Right ventricle myocardium inferior (tissue), 1 donor: ENCODE measurements at places on chromosomes 7 and 10.
A peak's percentile ranks its signal among the peaks of the same experiment; 100 is the strongest.

DNA sequence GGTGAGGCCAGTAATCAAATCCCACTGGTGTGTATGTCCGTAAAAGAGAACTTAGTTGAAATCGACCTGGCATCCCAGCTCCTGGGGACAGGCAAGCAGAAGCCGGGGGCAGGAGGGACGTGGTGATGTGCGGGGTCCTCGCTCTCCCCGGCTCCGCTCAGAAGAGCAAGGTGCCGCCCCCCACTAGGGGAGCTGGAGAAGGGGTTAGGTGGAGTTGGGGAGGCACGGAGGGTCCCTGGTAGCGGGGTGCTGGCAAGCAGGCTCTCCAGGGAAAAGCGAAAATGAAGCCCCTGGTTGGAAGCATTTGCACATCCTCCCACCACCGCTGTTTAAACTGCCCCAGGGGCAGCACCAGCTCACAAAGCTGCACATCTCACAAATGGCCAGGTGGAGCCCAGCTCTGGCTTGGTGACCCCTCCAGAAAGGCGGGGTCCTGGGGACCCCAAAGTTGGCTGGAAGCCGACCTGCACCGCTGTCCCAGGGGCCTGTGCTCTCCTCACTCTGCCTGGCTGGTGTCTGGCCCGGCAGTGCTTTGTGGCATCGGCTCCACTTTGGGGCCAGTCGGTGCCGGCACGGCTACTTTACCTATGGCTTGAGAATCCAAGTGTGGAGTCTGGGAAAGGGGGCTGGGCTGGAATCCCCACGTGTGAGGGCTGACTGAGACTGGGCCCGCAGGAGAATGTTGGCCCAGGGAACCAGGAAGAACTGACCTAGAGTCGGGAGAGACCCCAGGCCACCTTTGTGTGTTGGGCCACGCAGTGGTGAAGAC, 2.9 kb upstream of the CFAP46 start:
- DNase-seq, result peak; percentile 43

DNA sequence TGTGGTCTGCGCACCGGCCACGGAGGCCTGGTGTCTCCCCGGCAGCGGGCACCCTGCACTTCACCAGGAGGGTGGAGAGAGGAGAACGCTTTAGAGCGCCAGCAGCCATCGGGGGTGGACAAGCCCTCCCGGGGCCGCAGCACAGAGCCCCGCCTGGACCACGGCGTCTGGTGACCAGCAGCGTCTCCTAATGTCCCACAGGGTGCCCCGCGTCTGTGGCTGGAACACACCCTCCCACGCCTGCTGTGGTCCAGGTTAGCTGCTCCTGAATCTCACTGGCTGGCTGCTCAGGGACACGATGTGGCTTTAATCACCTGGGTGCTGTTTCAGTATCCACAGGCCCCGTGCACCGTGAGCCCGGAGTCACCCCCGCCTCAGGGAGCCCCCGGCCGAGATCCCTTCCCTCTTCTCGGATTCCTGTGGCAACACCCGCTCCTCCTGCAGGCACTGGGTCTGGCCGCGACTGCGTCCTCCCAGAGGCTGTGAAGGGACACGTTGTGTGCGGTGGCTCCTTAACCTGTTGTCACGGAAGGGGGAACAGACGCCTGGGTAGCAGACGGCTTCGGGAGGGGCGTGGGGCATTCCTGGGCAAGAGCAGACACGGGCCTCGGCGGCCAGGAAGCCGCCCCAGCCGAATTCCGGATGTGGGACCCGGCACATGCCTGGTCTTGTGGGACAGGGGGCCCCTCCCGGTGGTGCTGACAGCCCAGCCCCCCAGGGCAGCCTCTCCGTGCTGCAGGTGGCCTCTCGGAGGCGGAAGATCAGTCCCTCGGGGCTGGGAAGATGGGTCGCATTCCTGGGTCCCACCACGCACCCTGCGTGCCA, 78.9 kb downstream of the FOXL3 start:
- DNase-seq, result peak; percentile 61

GRCh38 chr7:111132833-111133232, 41.9 kb downstream of the LRRN3 start:
- DNase-seq, result no peak

- DNase-seq, result no peak
Observed at GRCh38 chr7:107043921-107044346, 571 bp upstream of the PRKAR2B start.

DNA sequence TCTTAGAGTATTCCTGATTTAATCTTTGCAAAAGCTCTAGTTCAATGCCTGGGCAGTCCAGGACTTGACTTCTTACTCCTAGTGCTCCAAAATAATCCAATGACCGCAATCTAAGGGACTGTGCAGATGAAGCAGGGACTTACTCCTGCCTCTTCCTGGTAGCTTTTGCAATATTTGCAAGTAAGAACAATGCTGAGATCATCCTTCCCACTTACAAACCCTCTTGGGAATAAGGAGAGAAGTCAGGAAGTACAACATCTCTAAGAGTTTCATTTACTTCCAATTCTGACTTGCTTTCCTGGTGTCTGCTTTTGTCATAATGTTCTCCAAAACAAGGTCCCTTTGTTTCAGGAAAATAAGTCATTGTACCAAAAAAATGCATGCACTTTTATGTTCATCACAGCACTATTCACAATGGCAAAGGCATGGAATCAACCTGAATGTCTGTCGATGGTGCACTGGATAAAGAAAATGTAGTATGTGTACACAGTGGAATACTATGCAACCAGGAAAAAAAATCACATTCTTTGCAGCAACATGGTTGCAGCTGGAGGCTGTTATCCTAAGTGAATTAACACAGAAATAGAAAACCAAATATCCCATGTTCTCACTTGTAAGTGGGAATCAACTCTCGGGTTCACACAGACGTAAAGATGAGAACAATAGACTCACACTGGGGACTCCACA, 7.1 kb upstream of the KCNMA1 start:
- no peak for DNase-seq
